ENCODE measurements at places on chromosomes 2 and 18.
A peak's percentile ranks its signal among the peaks of the same experiment; 100 is the strongest.

- no peak for DNase-seq
Measured at GRCh38 chr2:162686336-162686735, 152.2 kb downstream of the KCNH7 start.

GRCh38 chr2:227748079-227748478, 2.4 kb downstream of the SCYGR8 start:
- DNase-seq: no peak

- no peak for DNase-seq
Measured at GRCh38 chr2:17611036-17611435, 70.5 kb downstream of the VSNL1 start.

GRCh38 chr18:2534906-2535305, 36.4 kb downstream of the METTL4 start:
- DNase-seq: no peak

DNA sequence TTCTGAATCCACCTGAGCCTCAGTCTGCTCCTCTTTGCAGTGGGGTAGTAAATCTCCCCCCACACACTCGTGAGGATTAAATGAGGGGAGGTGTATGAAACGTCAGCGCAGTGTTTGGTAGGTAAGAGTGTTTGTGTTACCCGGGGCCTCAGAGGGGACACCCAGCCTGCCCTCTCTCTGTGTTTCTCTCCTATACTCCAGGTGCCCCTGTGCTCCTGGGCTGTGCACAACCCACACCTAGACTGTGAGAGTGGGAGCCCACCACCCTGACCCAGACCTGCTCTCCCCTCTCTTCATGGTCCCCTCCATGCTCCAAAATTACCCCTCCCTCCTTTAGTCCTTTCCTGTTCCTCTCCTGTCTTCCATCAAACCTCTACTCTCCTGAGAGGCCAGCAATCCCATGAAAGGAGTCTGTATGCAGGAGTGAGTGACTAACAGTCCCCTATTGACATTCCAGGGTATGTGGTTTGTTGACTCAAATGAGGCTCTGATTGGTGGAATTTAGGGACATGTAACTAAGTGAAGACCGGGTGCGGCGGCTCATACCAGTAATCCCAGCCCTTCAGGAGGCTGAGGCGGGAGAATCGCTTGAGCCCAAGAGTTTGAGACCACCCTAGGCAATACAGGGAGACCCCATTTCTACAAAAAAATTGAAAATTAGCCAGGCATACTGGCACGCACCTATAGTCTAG, 10.4 kb downstream of the CIB4 start:
- DNase-seq: peak; percentile 28

GRCh38 chr2:64300066-64300465, 153.9 kb upstream of the LGALSL start:
- DNase-seq: no peak

DNA sequence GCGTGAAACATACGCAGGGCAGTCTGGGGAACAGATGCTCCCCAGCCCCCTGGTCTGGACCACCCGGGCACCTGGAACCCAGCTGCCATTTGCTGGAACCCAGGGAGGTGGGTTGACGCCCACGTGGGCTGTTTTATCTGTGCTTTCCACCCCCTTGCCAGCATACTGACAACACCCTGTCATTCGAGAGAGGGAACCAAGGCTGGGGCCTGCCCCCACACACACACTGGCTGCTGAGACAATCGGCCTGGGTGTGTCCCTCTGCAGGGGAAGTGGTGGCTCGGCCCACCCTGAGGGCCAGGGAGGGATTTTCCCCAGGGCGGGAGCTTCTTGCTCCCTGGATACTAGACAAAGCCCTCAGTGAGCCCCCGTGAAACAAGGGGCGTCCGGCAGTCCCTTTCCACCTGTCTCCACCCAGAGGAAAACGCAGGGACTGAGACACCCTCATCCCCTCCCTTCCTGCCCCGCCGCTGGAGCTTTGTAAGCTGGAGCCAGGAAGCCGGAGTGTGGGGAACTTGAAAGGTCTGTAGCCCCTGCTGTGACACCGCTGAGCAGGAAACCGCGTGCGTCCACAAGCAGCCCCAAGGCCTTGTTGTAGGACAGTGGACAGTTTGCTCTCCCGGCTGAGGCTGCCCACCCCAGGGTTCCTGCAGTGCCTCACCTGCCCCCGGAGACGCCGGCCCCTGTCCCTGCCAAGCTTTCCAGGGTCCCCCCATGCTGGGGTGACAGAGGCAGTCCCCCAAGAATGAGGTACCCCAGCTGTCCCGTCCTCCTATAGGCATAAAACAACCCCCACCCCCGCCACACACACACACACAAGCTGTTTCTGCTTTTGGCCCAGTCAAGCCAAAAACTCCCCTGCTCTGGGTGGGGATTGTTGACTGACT, 14.1 kb upstream of the KLF11 start:
- DNase-seq: no peak

DNA sequence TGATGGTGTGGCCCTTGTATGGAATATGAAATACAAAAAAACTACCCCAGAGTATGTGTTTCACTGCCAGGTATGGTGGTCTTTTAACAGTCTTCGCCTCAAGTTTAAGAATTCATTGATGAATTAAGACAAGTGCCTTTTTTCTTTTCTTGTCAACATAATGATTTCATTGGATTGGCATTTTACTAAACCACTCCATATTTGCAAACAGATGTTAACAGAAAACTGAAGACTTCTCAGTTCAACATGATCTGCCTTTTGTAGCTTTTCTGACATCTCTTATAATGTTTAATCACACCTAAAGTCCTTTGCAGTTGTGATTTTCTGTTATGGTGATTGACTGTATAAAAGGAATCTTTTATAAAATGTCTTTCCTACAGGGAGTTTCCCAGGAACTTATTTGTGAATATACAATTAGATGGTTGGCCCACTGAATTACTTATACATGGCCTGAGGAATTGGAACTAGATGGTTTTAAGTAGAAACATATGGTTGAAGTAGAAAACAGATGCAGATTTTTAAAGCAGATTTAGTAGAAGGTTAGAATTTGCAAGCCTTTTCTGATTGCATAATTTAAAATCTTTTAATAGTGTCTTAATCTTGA, 39.7 kb downstream of the DYNC1I2 start:
- DNase-seq: no peak

DNA sequence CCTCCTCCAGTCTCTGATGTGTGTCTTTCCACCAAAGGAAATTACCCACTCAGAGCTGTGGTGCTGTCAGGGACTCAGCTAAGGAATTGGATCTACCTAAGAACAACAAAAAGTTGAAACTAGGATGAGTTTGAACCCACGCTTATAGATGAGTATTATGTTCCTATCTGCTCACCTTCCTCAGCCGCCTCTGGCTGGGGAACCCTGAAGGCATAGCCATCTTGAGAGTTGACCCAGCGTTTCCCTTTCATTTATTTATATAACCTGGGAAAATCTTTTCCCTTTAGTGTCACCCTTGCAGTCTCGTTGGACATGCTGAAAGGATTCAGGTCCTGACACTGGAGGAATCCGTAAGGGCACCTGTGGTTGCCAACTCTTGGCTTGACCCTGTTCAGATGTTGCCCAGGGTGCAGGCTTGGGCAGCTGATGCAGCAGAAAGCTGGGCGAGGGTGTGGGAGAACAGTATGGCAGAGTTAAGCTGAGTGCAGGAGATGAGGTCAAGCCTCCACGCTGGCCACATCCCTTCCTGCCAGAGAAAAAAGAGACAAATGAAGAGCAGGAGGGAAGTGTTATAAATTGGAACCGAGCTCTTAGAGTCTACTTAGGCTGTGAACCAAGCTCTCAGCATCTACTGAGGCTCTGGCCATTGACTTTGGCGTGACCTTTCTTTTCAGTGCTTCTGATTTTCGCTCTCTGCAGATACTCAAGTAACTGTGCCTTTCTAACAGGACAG, 1.9 kb downstream of the CDH20 start:
- DNase-seq: no peak

- peak; percentile 63 for DNase-seq
Measured at GRCh38 chr2:45649858-45650811, 1.3 kb upstream of the PRKCE start.

GRCh38 chr2:64067326-64067725, 48.1 kb upstream of the VPS54 start:
- no peak for DNase-seq

GRCh38 chr2:14654835-14655282, 22.3 kb downstream of the LRATD1 start:
- DNase-seq: no peak

DNA sequence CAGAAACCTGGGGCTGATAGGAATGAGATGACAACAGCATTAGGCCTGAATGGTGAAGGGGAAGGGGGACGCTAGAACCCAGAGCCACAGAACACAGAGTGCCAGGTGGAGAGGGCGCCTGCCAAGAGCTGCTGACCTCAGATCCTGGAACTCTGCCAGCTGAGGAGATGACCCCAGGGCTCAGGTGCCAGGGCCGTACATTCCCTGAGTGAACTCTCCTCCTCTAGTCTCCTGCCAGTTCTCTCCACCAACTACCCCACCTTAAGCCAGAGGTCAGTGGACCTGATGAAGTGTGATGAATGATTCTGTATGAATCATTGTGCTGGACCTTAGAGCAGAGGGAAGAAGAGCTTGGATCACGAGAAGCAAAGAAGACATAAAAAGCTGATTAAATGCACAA, 1582.2 kb upstream of the ACVR2A start:
- DNase-seq: no peak

GRCh38 chr2:43210467-43211303, 15.7 kb downstream of the ZFP36L2 start:
- no peak for DNase-seq

- DNase-seq: peak; percentile 32
Measured at GRCh38 chr2:34012715-34013302, 413.7 kb upstream of the FAM98A start.

- DNase-seq: no peak
Measured at GRCh38 chr18:26963292-26963691, 97.8 kb upstream of the AQP4 start.

- DNase-seq: no peak
Measured at GRCh38 chr2:152415231-152415642, 80.3 kb downstream of the FMNL2 start.

GRCh38 chr2:54149638-54150441, 34.4 kb downstream of the ACYP2 start:
- DNase-seq: no peak

GRCh38 chr2:48532824-48533223, 2.9 kb downstream of the STON1 start:
- no peak for DNase-seq

DNA sequence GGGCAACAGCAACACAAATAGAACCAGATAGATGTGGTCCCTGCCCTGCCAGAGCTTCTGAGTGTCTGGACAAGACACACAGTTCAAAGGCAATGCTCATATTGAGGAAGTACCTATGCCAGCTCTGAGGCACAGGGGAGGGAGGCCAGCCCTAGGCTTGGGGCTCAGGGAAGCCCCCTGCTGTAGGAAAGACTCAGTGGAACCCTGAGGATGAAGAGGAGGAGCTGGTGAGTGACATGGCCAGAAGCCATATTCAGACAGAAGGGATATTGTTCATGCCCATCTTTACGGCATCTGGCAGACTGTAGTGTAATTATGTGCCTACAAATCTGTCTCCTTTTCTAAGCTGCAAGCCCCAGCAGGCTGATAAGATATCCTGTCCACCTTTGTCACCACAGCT, 8.8 kb downstream of the SIGLEC15 start:
- no peak for DNase-seq

DNA sequence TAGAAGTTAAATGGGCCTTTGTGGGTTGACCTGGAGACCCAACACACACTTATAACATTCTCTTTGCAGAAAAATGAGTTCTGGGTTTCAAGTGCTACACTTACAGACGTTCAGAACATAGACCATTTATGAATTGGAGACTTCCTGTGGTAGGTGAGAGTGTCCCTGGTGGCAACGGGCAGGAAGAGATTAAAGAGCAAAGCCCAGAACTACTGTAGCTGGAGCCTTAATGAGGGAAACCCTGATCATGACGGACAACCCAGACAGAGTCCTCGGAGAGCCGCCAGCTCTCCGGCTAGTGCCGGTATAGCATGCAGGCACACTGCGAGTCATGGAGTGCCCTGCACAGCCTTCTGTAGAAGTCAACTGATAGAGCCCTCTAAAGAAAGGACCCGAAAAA, 44.5 kb upstream of the RMDN2 start:
- DNase-seq: no peak

DNA sequence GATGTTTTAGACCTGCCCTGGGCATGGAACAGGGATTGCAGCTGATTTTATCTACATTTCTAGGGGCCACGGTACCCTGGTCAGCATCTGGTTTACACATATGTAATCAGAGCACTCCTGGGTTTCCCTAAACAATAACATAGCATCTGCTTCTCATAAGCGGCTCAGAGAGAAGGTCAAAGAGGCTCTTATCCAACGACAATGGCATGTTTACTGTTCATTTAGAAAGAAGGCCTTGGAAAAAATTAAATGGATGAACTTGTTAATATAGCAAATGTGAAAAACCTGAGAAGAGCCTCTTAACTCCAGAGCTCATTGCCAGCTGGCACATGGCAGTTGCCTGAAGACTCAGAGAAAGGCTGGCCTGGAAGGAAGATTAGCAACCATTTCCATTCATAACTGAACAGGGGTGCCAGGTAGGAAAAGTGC, 202.8 kb upstream of the THUMPD2 start:
- DNase-seq: no peak

GRCh38 chr2:113136828-113137775, 9.7 kb downstream of the IL1RN start:
- DNase-seq: peak; percentile 47

DNA sequence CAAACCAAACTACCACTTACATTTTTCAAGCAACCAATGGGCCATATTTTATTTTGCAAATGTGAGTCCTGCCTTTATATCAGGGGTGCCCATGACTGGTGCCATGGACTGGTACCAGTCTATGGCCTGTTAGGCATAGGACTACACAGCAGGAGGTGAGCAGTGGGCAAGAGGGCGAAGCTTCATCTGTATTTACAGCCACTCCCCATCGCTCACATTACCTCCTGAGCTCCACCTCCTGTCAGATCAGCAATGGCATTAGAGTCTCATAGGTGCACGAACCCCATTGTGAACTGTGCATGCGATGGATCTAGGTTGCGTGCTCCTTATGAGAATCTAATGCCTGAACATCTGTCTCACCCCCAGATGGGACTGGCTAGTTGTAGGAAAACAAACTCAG, 53.6 kb downstream of the CCDC68 start:
- no peak for DNase-seq

DNA sequence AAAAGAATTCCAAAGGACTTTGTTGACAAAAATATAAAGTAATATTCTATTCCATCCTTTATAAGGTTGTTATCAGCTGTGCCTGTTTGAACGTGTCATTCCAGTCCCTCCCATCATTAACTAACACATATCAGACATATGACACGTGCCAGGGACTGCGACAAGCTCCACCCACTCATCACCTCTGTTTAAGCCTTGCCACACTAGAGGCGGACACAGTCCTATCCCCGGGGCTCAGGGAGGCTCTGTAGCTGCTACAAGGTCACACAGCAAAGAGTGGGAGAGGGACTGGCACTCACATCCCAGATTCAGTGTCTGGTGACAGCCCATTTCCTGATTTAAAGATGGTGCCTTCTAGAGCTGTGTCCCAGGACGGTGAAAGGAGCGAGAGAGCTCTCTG, 30.0 kb downstream of the TBC1D8 start:
- peak; percentile 43 for DNase-seq

Data from LoVo (cell line).